Hematopoietic multipotent progenitor cell treated with erythropoietin and hydrocortisone succinate and interleukin-3 and kit ligand, for 6 days (in vitro differentiated cells): ENCODE measurements at places on chromosomes 3 and 15.

DNA sequence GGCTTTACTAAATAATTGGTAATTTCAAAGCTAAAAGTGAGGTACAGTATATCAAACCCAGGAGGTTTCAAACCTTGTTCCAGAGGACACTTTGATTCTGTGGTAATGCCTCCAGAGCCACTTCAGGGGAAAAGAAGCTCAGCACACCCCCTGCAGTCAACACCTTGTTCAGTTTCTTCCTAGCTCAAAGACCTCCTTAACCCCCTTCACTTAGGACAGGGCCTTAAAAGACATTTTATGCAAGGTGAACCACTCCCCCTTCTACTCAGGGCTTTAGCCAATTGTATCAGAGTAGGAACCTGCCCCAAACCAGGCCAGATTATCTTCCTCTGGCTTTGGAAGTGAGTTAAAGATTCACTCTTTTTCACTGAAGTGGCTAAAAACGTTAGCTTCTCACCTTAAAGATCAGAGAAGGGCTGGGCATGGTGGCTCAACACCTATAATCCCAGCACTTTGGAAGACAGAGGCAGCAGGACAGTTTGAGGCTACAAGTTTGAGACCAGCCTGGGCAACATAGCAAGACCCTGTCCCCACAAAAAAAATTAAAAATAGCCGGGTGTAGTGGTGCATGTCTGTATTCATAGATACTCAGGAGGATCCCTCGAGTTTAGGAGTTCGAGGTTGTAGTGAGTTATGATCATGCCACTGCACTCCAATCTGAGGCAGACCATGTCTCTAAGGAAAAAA is 3.4 kb downstream of the DENND6A start:
- peak; percentile 16 for DNase-seq

- DNase-seq = no peak
Observed at GRCh38 chr3:115204475-115204874, 57.4 kb upstream of the ZBTB20 start.

- DNase-seq = no peak
Observed at GRCh38 chr15:53511175-53511574, 248.3 kb downstream of the WDR72 start.

DNA sequence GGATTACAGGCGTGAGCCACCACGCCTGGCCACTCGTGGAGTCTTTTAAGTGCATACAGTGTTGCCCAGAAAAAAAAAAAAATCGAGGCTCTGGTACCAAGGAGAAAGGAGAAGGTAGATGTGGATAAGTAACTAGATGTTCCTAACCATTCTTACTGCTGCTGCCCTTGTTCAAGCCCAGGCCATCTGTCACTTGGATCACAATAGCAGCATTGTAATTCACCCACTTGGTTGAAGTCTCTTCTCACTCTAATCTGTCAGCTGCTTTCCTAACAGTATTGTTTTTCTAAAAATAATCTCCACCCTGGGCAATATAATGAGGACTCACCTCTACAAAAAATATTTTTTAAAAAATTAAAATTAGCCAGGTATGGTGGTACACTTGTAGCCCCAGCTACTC is 58.0 kb upstream of the CRTC3 start:
- no peak for DNase-seq

DNA sequence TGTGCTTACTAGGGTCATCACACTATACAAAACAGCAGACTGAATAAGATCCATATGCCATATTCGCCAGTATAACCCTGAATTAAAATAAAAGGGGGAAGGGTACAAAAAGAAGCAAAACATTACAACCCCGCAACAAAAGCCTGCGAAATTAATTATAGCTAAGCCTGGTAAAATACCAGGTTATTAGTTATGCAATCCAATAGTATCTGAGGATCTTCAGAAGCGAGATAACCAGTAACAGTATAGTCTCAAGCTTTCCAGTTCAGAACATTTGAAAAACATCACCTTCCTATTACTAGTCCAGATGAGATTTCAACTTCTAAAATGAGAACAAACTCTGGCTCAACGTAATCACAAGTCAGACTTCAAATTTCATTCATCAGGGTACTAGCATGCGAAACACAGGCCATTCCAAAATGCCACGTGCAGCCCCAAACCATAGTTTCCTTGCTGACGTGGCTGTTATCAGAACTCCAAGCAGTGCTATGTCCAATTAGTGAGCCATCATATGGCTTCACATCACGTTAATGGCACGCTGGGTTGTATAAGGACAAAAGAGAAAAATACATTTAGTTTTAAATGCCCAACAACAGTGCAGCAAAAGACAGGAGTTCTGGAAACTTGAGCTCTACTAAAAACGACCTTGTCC is 1.1 kb downstream of the SSR3 start:
- DNase-seq = peak; percentile 75

- no peak for DNase-seq
Observed at GRCh38 chr3:189273736-189274135, 102.0 kb downstream of the TPRG1 start.

- no peak for DNase-seq
Observed at GRCh38 chr3:117875887-117876286, 1158.8 kb downstream of the IGSF11 start.

GRCh38 chr15:82543160-82543559 is 2.9 kb upstream of the RPS17 start:
- peak; percentile 73 for DNase-seq

GRCh38 chr15:50116477-50116876 is 2.6 kb downstream of the ATP8B4 start:
- peak; percentile 88 for DNase-seq

GRCh38 chr3:182803596-182803995 is 10.3 kb downstream of the ATP11B start:
- no peak for DNase-seq

DNA sequence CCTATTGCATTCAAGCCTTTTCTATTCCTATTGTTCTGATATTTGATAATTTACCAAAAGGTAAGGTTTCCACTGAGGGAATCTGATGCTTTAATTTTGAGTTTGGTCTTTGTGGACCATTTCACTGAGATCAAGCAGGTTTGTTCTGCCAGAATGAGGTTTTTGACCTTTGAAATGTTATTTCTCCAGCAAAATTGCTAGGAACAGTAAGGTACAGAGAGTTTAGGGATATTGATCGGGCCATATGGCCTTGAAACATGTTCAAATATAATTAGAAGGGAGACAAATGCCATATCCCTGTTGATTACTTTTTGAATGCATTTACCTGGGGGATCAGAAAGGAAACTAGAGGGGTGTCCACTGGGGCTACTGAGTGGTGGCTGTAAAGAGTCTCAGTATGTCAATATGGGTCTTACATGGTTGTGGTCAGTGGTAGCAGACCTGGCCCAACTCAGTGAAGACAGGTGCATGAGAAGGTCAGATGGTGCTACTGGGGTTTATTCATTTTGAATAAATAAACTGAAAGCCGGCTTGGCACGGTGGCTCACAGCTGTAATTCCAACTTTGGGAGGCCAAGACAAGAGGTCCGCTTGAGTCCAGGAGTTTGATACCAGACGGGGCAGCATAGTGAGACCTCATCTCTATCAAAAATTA is 100.2 kb downstream of the SV2B start:
- no peak for DNase-seq

GRCh38 chr3:24060055-24060454 is 115.0 kb downstream of the NR1D2 start:
- DNase-seq = no peak

GRCh38 chr15:101128221-101129015 is 123.4 kb downstream of the CHSY1 start:
- DNase-seq = no peak

DNA sequence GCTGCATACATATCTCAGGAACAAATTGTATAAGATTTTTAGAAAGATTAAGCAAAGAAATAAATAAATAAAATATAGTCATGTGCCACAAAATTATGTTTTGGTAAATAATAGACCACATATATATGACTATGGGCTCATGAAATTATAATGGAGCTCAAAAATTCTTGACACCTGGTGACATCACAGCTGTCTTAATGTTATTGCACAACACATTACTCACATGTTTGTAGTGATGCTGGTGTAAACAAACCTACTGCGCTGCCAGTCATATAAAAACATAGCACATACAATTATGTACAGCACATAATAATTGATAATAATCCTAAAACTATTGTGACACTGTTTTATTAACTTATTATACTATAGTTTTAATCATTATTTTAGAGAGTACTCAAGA is 1159.1 kb downstream of the SI start:
- no peak for DNase-seq

DNA sequence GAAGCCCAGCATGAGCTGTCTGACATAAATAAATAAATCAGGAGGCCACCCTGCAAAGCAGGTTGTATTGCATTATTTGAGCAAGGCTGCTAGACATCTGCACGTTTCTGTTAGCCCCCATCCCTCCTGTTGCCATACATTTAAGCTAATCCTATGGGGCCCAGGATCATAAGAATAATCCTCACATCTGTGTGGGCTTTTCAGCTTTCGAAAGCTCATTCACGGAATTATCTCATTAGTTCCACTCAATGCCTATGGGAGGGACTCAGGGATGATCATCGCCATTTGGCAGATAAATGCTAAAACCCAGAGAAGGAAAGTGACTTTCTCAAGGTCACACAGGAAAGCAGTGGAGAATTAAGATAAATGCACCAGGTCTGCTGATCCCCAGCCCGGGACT is 123.4 kb downstream of the TLE3 start:
- DNase-seq = no peak

DNA sequence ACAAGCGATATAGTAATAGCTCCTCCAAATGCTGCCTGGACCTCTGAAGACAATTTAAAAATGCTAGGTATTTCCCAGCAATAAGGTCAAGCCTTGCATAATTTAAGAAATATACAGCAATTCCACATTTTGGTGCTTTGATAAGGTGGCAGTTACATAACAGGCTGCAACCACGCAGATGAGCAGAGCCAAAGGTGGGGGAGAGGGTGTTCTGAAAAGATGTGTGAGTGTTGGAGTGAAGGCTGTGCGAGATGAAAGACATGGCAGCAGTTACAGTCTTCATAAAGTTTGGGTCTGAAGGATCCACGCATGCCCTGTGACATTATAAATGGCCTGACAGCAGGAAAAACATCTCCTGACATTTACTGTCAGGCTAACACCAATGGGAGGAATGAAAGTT is 26.1 kb downstream of the CTDSPL start:
- no peak for DNase-seq

DNA sequence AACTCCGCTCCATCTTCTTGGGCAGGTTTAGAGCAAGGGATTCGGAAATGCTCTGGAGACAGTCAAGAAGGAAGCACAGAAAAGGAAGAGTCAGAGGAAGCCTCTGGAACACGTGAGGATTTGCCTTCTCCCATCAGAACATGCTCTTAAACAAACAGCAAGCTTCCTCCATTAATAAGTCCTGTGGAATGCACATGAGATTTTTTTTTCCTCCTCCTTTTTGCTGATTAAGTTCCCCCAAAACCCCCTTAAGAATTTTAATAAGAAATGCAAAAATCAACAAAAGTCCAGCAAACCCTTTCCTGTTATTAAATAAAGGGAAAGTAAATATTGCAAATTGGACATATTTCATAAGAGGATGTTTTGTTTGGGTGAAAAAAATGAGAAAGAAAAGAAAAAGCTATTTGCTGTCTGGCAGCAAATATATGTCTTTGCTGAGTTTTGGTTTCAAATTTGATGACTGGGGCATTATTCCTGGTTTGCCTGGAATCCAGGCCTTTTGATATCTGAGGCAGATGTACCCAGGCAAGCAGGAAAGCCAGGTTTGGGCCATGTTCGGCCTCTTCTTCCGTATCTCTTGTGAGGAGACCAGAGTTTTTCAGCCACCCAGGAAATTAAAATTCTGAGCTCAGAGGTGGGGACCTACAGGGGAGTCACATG is 7.9 kb upstream of the TSEN2 start:
- no peak for DNase-seq

GRCh38 chr3:134147411-134147810 is 103.2 kb downstream of the RYK start:
- peak; percentile 34 for DNase-seq

GRCh38 chr3:14001136-14001535 is 121.3 kb upstream of the WNT7A start:
- no peak for DNase-seq

DNA sequence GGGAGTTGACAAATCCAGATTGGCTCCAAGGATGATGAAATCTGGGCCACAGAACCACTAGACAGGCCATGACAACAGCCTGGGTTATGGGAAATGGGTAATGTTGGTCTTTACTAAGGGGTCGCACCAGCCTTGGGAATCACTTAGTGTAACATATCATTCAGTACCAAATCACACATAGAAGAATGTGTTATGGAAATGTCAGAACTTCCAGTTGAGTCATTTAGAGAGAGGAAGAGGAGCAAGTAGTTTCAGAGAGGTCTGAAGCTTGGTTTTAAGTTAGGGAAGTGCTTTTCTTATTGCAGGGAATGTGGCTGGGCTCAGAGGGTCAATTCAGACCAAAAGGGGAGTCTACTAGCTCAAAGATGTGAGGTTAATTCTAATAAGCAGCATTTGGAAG is 241.6 kb upstream of the ZPLD1 start:
- DNase-seq = no peak
